Sigmoid colon (tissue), 7 donors: ENCODE measurements at places on chromosomes 2 and 18.

DNA sequence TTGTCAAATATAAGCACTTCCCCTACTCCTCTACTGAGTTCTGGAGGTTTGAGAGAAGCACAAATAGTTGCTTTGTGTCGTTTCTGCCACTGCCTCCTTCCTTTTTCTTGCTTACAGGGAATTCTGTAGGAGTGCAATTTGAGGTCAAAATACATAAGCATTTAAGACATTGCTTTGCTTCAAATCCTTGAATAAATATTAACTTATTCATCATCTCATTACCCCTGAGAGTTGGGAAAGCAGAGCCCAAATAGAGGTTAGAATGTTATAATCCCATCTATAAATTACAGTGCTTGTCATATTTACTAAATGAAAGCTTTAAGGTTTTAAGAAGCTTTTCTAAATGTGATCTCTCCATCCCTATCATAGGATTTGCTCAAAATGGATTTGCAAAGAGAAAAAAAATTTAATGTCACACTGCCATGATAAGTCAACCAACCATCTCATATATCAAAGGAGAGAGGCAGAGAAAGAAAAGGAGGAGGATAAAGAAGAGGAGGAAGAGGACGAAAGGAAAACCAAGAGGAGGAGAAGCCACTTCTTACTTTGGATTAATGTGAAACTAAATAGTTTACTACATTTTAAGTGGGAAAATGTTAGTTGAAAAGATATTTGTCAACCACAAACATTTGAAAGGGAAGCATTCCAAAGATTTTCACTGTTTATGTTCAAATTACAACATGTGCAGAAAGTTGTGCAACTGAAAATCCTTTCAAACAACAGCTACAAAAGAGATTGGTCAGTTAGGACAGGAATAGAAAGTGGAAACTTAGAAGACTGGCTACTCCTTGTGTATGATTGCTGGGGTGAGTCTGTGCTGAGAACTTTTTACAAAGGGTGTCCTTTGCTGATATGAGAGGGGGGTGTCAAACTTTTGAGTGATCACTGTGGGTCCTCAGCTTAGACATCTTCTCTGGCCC lies 277.3 kb upstream of the FN1 start:
- DNase-seq = no peak

- no peak for DNase-seq
These were observed 216.2 kb upstream of the SLC35G4 start for GRCh38 chr18:11392980-11393885.

GRCh38 chr2:35708411-35708923 lies 647.1 kb upstream of the CRIM1 start:
- no peak for DNase-seq

GRCh38 chr2:235025800-235026536 lies 74.2 kb downstream of the SH3BP4 start:
- peak; percentile 62 for DNase-seq

DNA sequence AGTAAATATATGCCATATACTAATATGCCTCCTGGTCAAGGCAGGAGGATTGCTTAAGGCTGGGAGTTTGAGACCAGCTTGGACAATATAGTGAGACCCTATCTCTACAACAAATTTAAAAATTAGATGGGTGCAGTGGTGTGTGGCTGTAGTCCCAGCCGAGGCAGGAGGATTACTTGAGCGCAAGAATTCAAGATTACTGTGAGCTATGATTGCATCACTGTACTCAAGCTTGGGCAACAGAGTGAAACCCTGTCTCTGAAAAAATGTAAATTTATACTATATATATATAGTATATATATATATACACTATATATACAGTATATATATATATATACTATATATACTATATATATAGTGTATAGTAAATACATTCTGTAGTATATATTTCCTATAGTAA lies 30.0 kb upstream of the NPC1 start:
- DNase-seq = no peak

- no peak for DNase-seq
These were observed 63.6 kb downstream of the SLC35F5 start for GRCh38 chr2:113692698-113693428.

- no peak for DNase-seq
These were observed 612.2 kb upstream of the SLC39A10 start for GRCh38 chr2:195044801-195045200.

GRCh38 chr2:153875801-153876466 lies 4.2 kb downstream of the GALNT13 start:
- no peak for DNase-seq

DNA sequence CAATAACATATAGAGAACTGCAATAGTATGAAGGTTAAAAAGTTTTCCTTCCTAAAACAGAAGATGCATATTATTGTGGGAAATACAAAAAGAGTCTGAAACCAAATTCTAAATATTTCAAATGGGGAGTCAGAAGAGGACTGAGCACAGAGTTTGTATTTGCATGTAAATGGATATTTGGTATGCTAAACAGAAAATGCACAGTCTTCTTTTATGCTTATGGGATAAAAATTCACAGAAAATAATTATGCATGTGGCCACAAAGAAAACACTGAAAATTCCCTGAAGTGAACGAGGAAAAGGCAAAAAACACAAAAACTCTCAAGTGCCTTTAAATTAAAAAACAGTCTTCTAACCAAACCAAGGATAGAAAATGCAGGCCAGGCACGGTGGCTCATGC lies 142.7 kb downstream of the NCKAP5 start:
- DNase-seq = no peak

- no peak for DNase-seq
These were observed 135.7 kb upstream of the TMEM200C start for GRCh38 chr18:6031002-6031401.

- DNase-seq = no peak
These were observed 271.5 kb upstream of the SIX2 start for GRCh38 chr2:45280794-45281193.

- DNase-seq = no peak
These were observed 172.0 kb upstream of the SERPINE2 start for GRCh38 chr2:224211181-224211480.

DNA sequence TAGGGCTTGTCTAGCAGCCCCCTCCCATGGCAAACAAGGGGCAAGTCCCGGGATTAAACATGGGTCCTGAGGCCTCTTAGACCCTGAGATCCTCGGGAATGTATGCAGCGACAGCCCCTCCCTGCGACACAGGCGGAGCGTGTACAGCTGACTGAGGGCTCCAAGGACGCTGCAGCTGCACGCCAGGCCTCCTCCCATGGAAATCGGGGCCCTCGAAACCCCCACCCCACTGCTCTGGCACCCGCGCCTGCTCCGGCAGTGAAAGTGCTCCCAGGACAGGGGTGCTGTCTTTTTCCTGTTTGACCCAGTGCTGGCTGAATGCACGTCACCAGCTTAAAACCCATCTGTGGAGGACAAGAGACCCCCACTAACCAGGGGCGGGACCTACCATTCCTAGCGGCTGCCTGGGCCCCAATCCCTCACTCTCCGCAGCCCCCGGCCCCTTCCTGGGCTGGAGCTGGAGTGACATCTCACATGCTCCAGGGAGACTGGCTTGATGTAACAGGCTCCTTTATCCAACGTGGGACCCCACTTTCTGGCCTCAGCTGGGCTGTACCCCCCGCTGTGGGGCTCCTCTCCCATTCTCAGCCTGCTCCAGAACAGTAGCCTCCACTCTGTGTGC lies 247.7 kb downstream of the TWIST2 start:
- no peak for DNase-seq

DNA sequence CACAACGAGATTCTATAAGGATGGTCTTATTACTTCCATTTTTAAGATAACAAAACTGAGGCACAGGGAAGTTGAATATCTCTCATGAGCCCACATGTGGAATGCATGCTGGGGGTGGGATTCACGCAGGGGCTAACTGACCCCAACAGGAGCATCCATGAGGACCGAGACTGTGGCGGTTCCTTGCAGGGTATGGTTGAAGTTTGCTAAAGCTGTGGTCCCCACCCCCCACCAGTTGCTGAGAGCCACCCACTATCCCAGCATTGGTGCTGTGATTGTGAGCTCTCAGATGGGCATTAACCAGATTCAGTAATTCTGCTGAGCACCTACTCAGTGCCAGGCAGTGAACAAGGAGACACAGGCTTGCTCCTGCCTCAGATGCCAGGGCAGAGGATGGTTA lies 116.0 kb upstream of the TEX51 start:
- no peak for DNase-seq

GRCh38 chr18:10072671-10073175 lies 158.9 kb downstream of the VAPA start:
- no peak for DNase-seq

GRCh38 chr2:99680946-99681345 lies 191.1 kb upstream of the REV1 start:
- no peak for DNase-seq

- no peak for DNase-seq
These were observed 68.4 kb upstream of the RTN4 start for GRCh38 chr2:55118643-55119083.

GRCh38 chr2:2750867-2751714 lies 420.0 kb upstream of the MYT1L start:
- no peak for DNase-seq

DNA sequence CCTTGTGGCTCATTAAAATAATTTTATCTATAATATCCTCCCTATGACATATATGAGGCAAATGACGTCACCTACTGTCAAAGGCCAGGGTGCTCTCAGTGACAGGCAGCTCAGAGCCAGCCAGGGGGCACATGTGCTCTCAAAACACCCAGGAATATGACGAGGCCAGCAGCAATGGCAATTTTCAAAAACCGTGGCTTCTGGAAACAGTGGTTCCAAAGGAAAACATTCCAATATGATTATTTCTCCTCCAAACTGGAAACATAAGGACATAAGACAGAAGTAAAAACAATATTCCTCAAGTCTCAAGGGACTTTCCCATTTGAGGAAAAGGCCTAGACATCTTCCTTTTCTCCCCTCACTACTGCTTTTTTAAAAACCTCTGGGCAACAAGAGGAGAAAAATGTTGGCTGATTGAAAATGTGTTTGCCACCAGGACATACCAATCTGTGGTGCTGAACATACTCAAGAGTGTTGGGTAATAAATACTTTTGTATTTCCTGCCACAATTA lies 40.8 kb downstream of the RNF152 start:
- DNase-seq = no peak

DNA sequence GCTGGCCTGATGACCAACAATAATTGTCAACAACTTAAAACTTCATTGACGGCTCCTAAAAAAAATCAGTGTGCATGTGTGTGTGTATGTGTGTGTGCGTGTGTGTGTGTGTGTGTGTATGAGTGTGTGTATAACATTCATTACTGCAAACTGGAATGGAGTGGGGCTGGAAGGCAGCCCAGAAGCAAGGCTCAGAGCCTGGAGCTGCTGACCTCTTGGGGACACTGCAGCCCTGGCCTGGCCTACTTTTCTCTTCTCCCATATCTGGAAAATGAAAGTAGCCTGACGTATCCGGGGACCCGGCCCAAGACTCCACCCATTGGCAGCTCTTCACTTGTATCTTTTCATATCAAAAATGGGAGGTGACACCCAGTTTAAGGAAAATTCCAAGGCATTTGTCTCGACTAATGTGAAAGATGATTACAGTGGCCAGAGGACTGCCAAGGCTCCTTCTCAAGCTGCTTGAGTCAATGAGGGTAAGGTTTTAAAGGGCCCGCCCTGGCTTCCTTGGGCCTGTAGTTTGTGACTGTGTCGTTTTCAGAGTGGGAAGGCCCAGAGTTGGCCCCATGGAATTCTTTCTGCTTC lies 72.4 kb upstream of the IL1R1 start:
- DNase-seq = peak; percentile 91

- no peak for DNase-seq
These were observed 168.1 kb downstream of the MIB1 start for GRCh38 chr18:21908711-21909110.

GRCh38 chr2:21008790-21009661 lies 34.8 kb downstream of the APOB start:
- DNase-seq = no peak

GRCh38 chr2:38723173-38723572 lies 28.0 kb downstream of the SRSF7 start:
- DNase-seq = no peak

DNA sequence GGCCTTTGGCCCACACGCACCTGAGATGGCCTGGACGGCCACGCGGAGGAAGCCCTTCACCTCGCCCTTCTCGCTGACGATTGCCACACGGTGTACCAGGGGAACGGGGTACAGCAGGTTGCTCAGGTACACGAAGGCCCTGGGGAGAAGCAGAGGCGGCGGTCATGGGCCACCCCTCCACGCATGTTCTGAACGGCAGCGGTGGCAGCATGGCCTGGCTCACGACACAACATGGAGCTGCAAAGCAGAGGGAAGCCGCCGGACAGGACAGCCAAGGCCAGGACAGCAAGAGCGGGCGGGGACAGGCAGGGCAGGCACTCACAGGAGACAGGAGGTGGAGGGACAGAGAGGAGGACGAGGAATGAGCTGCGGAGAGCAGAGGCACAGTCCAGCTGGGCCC lies 58.7 kb downstream of the AQP12A start:
- DNase-seq = no peak

DNA sequence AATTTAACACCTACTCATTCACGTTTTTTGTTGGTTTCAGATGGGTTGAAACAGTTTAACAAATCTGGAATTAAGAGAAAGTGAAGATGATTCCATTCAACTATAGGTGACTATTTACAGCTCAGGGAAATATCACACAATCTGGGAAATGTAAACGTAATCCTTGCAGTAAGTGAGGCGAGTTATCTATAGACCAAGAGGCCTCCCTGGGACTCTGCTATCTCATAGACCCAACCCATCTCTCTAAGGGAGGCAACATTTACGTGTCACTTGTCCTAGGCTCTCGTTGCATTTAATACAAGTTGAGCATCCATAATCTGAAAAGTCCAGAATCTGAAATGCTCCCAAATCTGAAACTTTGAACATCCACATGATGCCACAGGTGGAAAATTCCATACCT lies 2.0 kb upstream of the MOB4 start:
- no peak for DNase-seq

- DNase-seq = peak; percentile 57
These were observed 93.5 kb downstream of the CAPN13 start for GRCh38 chr2:30713698-30714097.

- DNase-seq = no peak
These were observed 23.4 kb upstream of the TSPYL6 start for GRCh38 chr2:54279385-54279784.

GRCh38 chr2:20590704-20591515 lies 60.0 kb downstream of the HS1BP3 start:
- DNase-seq = peak; percentile 74

- DNase-seq = no peak
These were observed 6.0 kb downstream of the DIPK1C start for GRCh38 chr18:74451148-74451547.

GRCh38 chr2:200703127-200703925 lies 108.4 kb upstream of the BZW1 start:
- DNase-seq = no peak

DNA sequence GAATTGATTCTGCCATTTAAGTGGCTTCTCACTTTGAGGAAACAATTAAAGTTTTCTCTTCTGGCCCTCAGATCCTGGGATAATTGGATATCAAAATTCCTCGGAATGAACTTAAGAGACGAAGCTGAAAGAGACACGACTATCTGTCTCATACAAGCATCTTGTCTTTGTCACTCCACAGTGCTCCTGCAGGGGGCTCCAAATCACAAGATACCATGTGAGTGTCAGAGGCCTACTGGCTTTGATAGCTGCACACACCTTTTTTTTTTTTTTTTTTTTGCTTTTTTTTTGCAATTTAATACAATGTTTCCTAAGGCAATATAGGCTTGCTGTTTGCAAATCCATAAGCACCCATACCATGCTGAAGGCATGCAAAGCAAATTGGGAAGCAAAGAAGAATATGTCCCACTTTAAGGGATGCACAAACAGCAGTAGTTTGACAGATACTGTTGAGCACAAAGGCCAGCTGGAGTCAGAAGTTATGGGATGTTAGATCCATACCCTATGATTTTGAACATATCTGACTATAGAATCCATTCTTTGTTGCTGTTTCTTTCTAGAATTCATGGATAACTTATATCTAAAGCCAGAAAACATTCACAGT lies 109.0 kb upstream of the CBLN2 start:
- DNase-seq = no peak

GRCh38 chr2:29576231-29576630 lies 345.2 kb downstream of the ALK start:
- DNase-seq = no peak
